Activated CD8-positive, alpha-beta memory T cell treated with anti-CD3 and anti-CD28 coated beads for 4 hours (primary cell): ENCODE measurements at places on chromosomes 2 and 18.

DNA sequence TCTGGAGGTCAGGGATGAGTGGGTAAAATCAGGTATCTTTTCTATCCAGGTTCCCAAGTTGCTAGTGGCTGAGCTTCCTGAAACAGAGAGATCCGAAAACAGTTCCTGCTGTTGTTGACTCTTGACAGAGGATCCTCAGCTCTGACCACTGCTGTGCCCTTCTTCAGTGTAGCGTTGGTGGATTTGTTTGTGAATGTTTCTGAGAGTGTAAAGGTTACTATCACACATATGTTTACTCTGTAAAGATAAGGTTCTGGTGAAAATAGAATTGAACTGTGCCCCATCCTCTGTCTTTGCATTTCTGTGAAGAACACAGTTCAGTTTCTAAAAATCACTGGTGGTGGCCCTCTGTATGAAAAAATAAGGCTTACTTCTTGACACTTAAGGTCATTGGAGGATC is 119.8 kb downstream of the LDLRAD4 start:
- DNase-seq: no peak

- DNase-seq: no peak
Observed at GRCh38 chr2:113245276-113245711, 33.4 kb downstream of the PAX8 start.

GRCh38 chr2:43220760-43221123 is 5.7 kb downstream of the ZFP36L2 start:
- DNase-seq: no peak

- DNase-seq: no peak
Observed at GRCh38 chr2:14524803-14525080, 107.8 kb upstream of the LRATD1 start.

- DNase-seq: no peak
Observed at GRCh38 chr2:222641336-222641735, 14.6 kb downstream of the FARSB start.

DNA sequence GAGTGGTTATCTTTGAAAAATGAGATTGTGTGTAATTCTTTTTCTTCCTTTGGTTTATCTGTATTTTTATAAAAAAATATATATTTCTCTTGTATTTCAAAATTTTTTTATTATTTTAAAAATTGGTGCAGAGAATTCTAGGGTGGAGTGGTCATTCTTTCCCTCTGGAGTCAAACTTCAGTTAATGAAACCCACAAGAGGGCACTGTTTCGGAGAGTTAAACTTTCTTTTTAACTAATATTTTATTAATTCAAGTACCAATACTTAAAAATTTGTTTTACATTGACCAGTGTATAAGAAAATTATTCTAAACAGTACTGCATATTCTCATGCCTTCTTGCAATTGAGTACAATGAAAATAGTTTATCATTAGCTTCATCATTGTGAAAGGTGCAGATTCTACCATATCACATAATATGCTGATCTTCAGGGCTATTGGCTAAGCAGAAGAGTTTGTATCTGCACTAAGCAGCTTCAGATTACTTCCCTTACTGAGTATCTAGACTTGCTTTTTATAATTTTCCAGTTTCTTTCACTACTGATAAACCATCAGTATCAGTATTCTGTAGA is 50.1 kb downstream of the HS1BP3 start:
- no peak for DNase-seq

DNA sequence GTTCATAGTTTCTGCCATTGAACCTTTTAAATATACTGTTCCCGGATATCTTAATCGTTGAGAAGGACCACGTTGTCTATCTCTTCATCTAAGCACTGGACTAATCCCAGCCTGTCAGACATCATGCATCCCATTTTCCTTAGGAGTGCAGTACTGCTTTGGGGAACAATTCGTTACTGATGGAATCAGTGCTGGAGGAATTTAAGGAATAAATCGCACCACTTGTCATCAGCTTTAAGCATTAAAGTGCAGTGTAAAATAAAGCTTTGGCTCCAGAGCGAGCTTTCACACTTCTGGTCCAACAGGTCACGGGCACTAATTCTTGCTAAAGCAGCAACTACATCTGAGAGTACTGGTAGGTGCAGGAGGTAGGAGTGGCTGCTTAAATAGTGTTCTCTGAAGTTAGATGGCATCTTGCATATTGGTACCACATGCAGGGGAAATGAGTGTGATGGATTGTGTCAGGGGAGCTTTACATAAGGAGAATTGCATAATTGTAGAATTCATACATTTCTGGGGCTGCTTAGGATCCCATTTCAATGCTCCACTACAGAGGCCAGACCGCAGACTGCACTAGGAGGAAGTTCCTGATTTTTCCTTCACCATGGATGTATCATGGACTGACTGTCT is 105.7 kb upstream of the RASGRP3 start:
- no peak for DNase-seq

- DNase-seq: no peak
Observed at GRCh38 chr2:37527361-37527760, 144.1 kb downstream of the CDC42EP3 start.

- no peak for DNase-seq
Observed at GRCh38 chr2:231436957-231437356, 27.3 kb downstream of the NCL start.

DNA sequence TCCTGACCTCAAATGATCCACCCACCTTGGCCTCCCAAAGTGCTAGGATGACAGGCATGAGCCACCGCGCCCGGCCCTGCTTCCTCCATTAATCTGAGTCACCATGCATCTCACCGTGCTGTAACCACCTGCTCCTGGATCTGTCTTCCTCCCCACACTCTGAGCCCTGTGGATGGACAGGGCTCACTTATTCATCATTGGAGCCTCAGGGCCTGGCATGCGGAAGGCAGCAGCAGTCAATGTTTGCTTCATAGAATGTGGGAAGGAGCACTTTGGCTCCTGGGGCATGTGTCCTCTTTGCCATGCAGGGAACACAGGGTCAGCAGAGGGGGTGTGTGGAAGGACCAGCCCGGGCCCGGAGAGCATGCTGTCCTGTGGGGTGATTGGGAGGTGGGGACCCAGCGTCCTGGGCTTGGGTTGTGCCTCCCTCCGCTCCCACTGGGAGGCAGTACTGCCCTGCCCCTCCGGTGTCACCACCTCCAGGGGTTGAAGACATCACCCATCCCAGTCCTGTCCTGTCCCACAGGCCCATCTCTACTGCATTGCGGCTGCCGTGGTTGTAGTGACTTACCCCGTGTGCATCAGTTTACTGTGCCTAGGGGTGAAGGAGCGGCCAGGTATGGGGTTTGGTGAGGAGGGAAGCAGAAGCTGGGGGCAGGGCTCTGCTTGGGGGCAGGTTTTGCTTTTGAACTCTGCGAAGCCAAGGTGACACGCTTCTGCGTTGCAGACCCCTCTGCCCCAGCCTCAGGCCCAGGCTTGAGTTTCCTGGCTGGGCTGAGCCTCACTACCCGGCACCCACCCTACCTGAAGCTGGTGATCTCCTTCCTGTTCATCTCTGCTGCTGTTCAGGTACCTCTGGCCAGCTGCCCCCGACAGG is 11.5 kb downstream of the MFSD2B start:
- no peak for DNase-seq

GRCh38 chr2:120751553-120751952 is 15.9 kb downstream of the GLI2 start:
- DNase-seq: no peak

DNA sequence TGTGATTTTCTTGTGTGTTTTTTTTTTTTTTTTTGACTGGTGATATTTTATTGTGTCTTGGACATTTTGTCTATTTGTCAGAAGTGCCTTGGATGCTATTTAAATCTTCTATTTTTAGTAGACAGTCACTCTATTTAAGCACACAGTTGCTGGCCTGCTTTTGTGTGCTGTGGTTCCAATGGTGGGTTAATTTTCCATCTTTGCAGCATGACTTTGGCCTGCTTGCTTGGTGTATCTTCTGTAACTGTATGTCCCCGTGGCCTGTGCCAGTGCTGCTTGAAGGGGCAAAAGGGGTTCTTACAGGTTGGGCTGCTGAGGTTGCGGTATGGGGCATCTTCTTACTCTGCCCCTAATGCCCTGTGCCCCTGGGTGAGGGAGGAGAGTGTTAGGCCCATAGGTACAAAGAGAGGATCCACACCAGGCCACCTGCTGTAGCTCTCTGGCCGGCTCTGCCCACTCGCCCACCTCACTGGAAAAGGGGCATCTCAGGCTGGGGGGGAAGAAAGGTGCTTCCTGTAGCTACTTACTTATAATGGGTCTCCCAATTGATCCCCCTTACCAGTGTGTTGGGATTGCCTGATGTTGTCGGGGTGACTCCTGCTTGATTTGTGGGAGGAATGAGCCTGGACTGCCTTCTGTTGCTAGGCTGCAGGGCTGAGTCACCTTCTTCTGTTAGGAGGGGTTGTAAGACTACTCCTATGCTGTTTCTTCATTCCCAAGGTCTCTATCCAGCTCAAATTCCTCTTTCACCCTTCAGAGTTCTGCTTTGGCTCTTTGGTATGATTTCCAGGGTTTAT is 490.0 kb upstream of the HS6ST1 start:
- no peak for DNase-seq

DNA sequence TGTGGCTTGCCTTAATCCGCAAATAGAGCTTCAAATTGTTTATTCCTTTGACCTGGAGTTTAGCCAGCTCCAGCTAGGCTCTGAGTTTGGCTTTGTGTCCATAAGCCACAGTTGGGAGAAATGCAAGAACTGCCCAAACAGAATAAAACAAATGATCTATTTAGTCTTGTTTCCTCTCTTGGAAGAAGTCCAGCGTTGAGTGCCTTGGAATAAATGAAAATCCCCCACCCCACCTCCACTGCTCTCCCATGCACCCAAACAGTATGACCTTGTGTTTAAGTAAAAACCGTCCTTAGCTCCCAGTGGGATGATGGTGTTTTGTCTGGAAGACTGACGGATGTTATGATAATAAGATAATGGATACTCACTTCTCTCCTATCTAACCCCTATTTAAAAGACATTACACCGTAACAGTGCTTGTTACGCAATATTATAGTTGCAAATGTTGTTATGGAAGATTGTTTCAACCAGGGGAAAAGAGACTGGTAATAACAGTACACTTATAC is 3.2 kb upstream of the SERPINE2 start:
- DNase-seq: no peak

DNA sequence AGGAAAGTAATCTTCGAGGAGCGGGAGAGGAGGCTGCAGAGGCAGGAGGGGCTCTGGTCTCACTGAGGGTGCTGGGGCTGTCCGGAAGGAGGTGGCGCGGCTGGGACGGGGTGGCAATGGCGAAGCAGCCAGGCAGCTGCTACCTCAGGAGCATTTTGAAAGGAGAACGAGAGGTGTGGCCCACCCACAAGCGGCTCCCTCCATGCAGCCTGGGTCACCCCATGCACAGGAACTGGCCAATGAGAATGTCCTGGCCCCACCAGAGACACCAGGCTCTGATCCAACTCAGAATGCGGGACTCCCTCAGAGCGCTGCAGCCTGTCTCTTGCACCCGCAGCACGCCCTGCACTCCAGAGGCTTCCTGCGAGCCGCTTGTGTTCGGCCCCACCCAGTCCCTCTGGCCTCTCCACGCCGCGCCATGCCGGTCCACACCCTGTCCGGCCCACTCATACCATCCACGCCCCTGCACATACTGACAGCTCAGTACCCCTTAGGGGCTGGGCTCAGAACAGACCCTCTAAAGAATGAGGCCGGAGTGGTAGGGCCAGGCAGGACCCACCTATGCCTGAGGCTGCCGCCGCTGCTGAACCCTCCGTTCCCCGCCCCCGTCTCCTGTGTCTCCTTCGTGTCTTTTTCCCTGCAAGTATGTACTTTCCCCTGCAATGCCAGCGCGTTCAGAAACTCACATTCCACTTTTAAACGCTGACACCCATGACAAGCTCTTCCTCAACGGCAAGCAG is 6.4 kb upstream of the BOK start:
- no peak for DNase-seq

DNA sequence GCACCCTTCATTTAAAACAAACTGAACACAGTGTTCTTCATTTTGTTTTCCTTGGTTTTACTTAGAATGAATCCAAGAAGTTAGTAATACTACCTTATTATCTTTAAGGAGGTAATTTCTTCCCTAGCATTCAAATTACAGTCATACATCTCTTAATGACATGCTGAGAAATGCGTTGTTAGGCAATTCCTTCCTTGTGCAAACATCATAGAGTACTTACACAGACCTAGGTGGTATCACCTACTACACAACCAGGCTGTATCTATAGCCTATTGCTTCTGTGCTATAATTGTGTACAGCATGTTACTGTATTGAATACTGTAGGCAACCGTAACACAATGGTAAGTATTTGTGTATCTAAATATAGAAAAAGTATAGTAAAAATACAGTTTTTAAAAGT is 8.4 kb upstream of the CABYR start:
- DNase-seq: no peak

- no peak for DNase-seq
Observed at GRCh38 chr2:15485949-15486348, 75.2 kb downstream of the NBAS start.

- DNase-seq: no peak
Observed at GRCh38 chr2:88377641-88377991, 74.9 kb downstream of the FOXI3 start.

GRCh38 chr2:204315236-204315662 is 230.0 kb upstream of the PARD3B start:
- no peak for DNase-seq

DNA sequence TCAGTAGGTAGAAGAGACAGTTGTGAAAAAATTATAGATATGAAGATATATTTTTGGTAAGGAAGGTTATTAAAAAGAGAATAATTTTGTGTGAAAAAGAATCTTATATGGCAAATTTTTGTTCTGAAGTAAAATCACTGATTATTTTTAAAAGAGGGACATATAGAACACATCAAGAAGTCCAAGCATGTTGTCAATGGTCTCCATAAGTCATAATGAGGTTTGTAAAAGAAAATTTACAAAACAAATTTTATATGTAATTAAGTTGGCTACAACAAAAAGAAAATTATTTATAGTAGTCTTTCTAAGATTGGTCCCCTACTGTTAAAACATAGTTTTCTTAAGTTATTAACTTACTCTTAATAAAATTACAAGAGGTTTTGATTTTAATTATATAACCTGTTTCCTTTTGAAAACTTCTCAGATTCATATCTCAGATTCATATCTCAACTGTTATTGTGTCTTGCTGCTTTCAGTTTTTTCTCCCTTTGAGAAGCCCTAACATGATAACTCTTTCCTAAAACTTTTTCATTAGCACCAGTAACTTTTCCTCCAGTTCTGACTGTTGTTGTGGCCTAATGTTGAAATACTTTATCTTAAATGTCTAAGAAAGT is 81.2 kb downstream of the SH3YL1 start:
- DNase-seq: no peak

DNA sequence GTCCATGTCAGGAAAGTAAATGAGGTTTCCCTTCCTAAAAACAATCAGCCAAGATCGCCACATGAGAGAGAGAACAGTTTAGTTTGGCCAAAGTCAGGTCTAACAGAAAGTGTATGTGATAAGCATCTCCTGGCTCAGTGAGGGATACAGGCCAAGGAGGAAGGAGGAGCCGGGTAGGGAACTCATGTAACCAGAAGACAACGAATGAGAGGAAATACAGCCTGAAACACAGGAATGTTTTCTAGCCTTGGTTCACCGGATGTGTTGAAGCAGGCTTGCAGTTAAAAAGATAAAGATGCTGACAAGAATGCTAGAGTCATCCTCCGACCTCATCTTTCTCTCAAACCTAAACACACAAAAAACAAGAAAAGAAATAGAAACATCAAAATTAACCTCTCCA is 283.9 kb upstream of the SIX2 start:
- no peak for DNase-seq
